C1 segment of cervical spinal cord (tissue), 14 donors: ENCODE measurements at places on chromosomes 12 and 14.

- DNase-seq, result no peak
These were observed 24.5 kb upstream of the PPP1R13B start for GRCh38 chr14:103871596-103872480.

DNA sequence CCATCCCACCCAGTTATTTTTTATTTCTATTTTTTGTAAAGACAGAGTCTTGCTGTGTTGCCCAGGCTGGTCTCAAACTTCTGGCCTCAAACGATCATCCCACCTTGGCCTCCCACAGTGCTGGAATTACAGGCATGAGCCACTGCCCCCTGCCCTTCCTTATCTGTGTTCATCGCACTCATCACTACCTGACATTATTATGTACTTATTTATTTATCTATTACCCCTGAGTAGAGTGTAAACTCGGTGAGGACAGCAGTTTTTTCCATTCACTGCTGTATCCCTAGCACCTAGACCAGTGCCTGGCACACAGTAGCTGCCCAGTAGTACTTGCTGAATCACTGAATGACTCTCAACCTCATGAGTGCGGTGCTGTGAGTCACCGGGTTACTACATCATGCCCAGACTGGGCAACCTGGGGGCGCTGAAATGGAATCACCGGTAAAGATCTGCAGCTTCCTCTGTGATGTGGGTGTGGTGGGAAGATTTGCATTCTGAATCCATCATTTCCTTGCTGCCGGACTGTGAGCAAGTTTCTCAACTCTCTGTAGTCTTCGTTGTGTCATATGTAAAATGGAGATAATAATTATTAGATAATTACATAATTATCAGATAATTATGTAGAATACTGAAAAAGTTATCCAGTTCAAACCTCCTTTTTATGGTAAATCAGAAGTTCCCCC is 81.9 kb upstream of the USP44 start:
- DNase-seq, result no peak

- DNase-seq, result no peak
These were observed 7.6 kb downstream of the DMAC2L start for GRCh38 chr14:50319721-50320120.

- no peak for DNase-seq
These were observed 470.4 kb downstream of the GALC start for GRCh38 chr14:87522575-87522974.

DNA sequence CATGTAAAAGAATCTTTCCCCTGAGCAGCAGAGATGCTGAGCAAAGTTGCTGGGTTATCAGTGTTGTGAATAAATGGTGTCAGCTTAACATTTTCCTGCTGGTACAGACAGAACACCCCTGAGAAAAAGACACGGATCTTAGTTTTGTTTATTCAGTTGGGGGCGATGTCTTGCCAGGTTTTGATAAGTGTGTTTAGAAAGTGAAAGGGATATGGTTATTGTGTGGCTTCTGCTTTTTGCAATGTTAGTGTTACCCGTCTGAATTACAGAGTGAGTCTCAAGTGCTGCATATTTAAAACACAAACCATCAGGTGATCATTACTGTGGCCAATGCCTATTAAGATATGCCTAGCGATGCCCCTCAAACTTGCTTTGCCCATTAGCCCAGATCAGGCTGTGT is 864.6 kb upstream of the SEL1L start:
- no peak for DNase-seq

GRCh38 chr14:84421621-84422020 is 1108.3 kb upstream of the FLRT2 start:
- DNase-seq, result no peak

GRCh38 chr12:47188576-47189441 is 109.0 kb upstream of the AMIGO2 start:
- DNase-seq, result no peak

- DNase-seq, result no peak
These were observed 5.9 kb upstream of the CRIP2 start for GRCh38 chr14:105468621-105469241.

- no peak for DNase-seq
These were observed 8.4 kb downstream of the DEGS2 start for GRCh38 chr14:100150932-100151587.
